ENCODE measurements at places on chromosomes 5 and 9.

- DNase-seq: no peak
Measured at GRCh38 chr9:8419596-8420275, 620.2 kb upstream of the DMAC1 start.

DNA sequence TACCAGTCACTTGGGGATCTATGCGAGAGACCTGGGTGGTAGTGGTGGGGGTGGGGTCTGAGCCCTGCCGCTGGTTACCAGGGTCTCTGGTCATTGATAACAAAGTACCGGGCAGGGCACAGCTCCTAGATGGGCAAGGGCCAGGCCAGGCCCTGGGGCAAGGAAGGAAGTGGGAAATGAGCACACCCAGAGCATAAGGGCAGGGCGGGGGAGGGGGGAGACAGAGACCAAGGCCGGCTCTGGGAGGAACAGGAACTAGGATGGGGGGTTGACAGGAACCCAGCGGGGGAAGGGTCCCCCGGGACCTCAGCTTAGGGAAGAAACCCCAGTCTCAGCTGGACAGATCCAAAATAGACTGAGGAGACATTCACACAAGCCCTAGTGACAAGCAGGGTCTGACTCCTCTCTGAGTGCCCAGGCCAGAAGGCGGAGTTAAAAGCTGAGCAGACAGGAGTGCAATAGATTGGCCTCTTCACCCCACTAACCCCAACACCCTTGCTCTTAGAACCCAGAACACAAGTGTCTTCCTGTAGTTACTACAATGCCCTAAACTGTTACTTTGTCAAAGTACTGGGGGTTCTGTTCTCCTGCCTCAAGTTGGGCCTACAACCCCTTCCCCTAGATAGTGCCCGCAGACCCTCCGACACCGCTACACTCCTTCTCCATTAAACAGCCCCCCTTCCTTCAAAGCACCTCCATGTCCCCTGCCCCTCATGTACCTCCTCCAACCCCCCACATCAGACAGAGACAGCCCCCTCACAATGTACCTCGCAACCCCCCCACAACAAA lies 628 bp downstream of the ATOSB start:
- peak; percentile 79 for DNase-seq

DNA sequence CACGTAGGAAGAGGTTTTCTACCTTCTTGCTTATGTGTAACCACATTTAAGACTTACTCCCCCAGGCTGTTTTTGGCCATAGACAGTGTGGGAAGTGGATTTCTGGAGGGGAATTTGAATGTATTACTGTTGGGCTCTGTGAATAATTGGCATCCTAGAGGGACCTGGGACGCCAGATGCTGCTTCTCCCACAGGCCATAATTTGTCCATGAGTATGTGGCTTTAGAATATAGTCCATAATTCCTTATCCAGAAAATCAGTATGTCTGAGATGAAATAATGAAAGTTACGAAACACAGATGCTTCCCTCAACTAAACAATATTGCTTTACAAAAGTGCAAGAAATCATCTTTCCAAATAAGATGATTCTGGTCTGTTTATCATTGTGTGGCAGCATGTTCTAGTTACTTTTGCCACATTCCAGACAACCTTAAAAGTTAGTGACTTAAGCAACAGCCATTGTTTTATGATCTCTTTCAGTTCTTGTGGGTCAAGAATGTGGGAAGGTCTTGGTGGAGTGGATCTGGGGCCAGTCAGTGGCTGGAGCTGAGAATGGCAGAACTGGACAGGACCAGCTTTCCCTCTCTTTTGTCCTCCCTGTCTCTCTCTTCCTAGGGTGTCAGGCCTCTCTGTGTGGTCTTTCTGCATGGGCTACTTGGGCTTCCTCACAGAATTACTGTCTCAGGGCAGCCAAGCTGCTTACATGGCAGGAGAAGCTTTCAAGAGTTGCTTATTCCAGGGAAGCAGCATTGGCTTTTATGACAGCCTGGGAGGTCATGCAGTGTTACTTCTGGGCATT lies 79.4 kb downstream of the FBXL7 start:
- DNase-seq: no peak

GRCh38 chr9:13786711-13787110 lies 507.2 kb upstream of the MPDZ start:
- DNase-seq: no peak

GRCh38 chr5:5592541-5592940 lies 170.1 kb downstream of the ICE1 start:
- no peak for DNase-seq

DNA sequence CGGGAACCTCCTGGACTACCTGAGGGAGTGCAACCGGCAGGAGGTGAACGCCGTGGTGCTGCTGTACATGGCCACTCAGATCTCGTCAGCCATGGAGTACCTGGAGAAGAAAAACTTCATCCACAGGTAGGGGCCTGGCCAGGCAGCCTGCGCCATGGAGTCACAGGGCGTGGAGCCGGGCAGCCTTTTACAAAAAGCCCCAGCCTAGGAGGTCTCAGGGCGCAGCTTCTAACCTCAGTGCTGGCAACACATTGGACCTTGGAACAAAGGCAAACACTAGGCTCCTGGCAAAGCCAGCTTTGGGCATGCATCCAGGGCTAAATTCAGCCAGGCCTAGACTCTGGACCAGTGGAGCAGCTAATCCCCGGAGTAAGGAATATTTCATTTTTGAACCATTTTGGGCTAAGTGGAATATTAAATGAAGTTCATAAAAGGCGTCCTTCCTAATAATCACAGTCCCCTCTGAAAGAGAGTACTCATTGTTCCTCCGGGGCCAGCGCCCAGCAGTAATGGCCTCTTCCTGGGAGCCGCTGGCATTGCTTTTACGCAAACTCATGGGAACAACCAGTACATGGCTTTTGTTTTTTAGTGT lies 23.6 kb downstream of the QRFP start:
- no peak for DNase-seq

All from hematopoietic multipotent progenitor cell treated with erythropoietin and hydrocortisone succinate and interleukin-3 and kit ligand, for 6 days (in vitro differentiated cells).